ENCODE measurements at places on chromosomes 2 and 18.

DNA sequence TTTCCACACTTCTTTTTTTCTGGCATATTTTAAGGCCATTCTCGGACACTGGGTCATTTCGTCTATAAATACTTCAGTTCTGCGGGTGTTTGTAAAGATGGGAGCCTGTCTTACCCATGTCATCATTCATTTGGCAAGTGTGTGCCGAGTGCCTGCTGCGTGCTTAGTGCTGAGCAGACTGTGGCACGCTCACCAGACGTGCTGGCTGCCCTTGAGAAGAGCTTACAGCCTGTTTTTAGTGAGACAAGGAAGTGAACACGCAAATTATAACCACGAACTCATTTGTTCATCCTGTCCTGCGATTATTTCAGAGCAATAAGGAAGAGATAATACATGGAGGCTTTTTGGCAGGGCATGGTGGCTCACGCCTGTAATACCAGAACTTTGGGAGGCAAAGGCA lies 10.4 kb upstream of the STON1 start:
- no peak for DNase-seq

DNA sequence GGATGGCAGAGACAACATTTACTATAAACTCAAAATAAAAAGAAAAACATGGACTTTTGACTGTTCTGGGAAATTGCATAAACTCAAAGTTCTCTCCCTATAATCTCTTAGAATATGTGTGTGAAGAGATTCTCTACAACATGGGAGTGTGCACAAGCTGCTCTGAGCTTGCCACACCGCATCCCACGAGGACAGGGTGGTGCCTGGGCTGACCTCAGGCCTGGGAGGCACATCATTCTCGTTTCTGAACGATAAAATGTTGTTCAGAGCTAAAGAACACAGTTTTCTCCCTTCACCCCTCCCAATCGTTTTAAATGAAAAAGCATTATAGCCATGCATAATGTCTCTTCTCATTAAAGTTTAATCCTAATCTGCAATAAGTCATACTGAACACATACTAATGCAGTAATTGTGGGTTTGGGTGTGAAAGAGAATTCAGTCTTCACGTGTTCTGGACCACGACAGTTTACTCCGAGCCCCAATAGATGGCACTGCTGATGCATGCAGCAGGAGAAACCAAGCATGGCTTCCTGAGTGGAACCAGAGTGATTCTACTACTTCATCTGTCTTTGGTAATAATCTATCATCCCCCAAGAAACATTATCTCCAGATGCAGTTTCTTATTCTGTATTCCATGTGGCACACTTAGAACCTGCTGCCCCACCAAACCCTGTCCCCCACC lies 46.9 kb upstream of the LAMA1 start:
- no peak for DNase-seq

DNA sequence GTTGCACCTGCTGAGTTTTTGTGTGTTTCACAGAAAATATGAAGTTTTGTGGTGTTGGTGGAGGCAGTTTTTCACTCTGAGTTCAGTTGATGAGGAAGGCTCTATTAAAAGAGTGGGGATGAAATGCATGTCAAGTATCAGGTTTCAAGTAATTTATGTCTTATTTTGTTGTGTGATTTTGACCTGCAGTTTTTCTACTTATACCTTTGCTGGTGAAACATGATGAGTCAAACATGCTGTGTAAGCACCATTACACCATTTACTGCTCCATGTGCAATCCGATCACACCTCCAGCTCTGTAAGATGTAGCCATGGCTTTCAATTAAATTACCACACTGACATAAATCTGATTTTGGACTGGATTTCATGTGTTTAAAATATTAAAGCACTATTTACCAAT lies 174.5 kb upstream of the ZEB2 start:
- DNase-seq = no peak

DNA sequence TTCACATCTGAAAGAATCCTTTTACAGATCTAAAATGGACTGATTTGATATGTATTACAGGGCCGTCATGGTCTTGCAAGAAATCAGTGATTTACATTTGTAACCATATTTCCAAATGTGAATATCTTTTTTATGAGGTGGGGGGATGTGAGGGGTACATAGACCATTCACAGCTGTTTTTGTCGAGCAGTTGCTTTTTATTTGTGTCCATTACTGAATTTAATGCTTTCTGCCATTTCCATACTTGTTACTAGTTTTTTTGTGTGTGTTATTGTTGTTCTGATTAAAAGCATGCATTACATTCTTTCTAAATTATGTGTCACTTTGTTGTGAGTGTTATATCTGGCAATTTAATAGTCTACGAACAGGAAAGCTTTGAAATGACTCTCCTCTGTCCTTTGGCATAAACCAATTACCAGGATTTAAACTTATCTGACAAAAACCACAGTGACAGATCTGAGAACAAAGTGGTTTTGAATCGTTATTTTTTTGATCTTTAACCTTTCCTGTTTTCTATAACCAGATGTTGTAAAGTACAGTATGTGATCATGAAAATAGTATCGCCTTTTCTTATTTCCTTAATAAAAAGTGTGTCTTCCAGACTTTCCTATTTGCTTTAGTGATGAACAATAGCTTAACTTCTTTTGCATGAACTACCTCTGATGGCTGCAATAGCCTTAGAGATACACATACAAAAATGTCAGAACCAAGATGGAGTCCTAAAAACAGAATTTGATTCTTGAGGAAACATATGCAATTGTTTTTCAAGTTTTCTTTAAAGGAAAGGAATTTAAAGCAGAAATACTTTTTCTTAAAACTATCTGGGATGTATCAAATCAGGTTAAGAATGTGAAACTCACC lies 354.2 kb upstream of the ACVR2A start:
- no peak for DNase-seq

- no peak for DNase-seq
Observed at GRCh38 chr18:68604256-68604655, 110.7 kb downstream of the TMX3 start.

GRCh38 chr2:237473878-237474441 lies 13.1 kb upstream of the MLPH start:
- no peak for DNase-seq

DNA sequence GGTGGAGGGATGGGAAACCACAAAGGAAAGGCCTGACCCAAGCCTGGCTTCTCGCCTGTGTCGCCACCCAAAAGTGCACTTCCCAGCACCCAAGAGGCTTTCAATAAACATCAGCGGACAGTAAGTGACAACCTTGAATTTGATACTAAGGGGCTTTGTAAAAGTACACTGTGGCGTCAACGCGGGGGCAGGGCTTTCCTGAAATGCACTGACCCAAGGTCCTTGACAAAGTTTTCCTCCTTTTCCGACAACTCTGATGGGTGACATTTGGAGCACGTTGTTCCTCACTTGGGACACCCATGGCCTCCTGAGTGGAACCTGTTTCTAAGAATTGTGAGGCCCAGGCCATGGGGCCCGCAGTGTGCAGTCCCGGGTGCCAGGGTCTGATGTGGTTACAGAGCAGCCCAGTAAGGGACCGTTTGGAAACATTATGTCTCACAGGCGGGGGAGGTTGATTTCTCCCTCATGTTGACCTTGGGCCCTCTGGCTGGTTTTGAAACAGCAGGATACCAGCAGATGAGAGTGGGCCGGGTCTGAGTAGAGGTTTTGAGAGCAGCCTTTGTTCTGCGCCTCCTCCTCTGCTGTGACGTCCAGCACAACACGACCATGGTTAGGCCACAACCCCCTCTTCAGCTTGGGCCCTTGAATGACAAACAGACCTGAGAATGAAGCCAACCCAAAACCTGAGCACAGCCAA lies 2.8 kb upstream of the ZBTB14 start:
- DNase-seq = no peak

- DNase-seq = no peak
Observed at GRCh38 chr2:233490831-233491230, 75.8 kb downstream of the USP40 start.

DNA sequence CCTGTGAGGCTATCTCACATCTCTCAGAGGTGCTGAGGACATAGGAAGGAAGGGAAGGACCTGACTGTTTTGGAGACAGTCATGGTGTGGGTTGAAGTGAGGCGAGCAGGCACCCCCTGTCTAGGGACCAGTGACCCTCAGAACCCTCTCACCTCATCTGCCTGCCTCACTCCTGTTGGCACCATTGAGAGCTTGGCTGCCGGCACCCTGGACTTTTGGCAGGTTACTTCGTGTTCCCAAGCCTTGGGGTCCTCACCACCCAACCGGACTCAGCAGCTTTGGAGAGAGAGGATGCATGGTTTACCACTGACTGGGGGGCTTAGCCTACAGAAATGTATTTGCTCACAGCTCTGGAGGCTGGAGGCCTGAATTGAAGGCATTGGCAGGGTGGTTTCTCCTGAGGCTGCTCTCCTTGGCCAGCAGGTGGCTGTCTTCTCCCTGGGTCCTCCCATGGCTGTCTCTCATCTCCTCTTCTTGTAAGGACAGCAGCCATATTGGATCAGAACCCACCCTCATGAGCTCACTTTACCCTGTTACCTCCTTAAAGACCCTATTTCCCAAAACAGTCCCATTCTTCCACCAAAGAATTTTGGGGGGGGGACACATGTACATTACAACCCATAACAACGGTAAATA lies 142.0 kb downstream of the TSN start:
- DNase-seq = no peak

Data from activated gamma-delta T cell (primary cell).